Osteoblast (primary cell): ENCODE measurements at places on chromosomes 5 and 9. TPM values are rescaled to one million over a fixed set of nuclear protein-coding genes. Genes with fewer than 3 reads are reported as not detected.

HK3 gene
- under 0.01 and 1.8 TPM in 2 replicates for total RNA-seq

ZNF883 gene
- 7.2 and 7.7 TPM in 2 replicates for total RNA-seq

NUP214 gene
- 15.0 and 17.7 TPM in 2 replicates for total RNA-seq

C9orf153 gene
- total RNA-seq: under 0.01 and 0.59 TPM in 2 replicates

RAB14 gene
- total RNA-seq: 30.0 and 30.1 TPM in 2 replicates

STOM gene
- total RNA-seq: 114 and 146 TPM in 2 replicates

HMMR gene
- total RNA-seq: 2.5 and 2.9 TPM in 2 replicates

PDE4D gene
- 18.9 and 19.9 TPM in 2 replicates for total RNA-seq

BARHL1 gene
- not detected in 2 replicates for total RNA-seq

OTULINL gene
- total RNA-seq: under 0.01 and 0.36 TPM in 2 replicates

CTNND2 gene
- not detected in 2 replicates for total RNA-seq

OBP2B gene
- total RNA-seq: not detected in 2 replicates

MTX3 gene
- total RNA-seq: 17.7 and 18.9 TPM in 2 replicates

SPINK7 gene
- total RNA-seq: not detected in 2 replicates

AP3B1 gene
- 77.4 and 85.7 TPM in 2 replicates for total RNA-seq

MCTP1 gene
- 5.8 and 6.8 TPM in 2 replicates for total RNA-seq

LURAP1L gene
- total RNA-seq: 88.3 and 107 TPM in 2 replicates

INVS gene
- 26.2 and 27.1 TPM in 2 replicates for total RNA-seq

ACOT12 gene
- 0.29 TPM in 1 of 2 replicates, not detected in the other for total RNA-seq

LRRC19 gene
- under 0.01 TPM in 2 replicates for total RNA-seq

CDO1 gene
- total RNA-seq: 8.0 and 8.3 TPM in 2 replicates

KLHL3 gene
- 6.2 and 7.1 TPM in 2 replicates for total RNA-seq

ADAMTSL1 gene
- 54.3 and 70.1 TPM in 2 replicates for total RNA-seq

FBN2 gene
- total RNA-seq: 16.6 and 33.0 TPM in 2 replicates

PCDHB11 gene
- 1.1 and 1.8 TPM in 2 replicates for total RNA-seq

OLFM1 gene
- under 0.01 and 0.29 TPM in 2 replicates for total RNA-seq

PCDHB4 gene
- 1.1 and 1.2 TPM in 2 replicates for total RNA-seq

SLC2A8 gene
- 5.4 and 6.8 TPM in 2 replicates for total RNA-seq

FAM200C gene
- 3.6 and 5.6 TPM in 2 replicates for total RNA-seq

MPDZ gene
- total RNA-seq: 58.3 and 66.6 TPM in 2 replicates

KIF20A gene
- 5.3 and 7.2 TPM in 2 replicates for total RNA-seq

TMC1 gene
- total RNA-seq: under 0.01 TPM in 1 of 2 replicates, not detected in the other

INSYN2B gene
- total RNA-seq: 2.2 and 3.5 TPM in 2 replicates

C8G gene
- total RNA-seq: 1.2 TPM in 1 of 2 replicates, not detected in the other

SGCD gene
- 27.1 and 33.3 TPM in 2 replicates for total RNA-seq

SPAAR gene
- total RNA-seq: 0.29 and 0.72 TPM in 2 replicates

CCL28 gene
- total RNA-seq: 11.8 and 15.6 TPM in 2 replicates

TAS2R1 gene
- total RNA-seq: not detected in 2 replicates

SPATA31D4 gene
- not detected in 2 replicates for total RNA-seq

SHISAL2B gene
- total RNA-seq: not detected in 2 replicates

DMRT3 gene
- total RNA-seq: not detected in 2 replicates
